ENCODE measurements at places on chromosomes 4 and X.
A peak's percentile ranks its signal among the peaks of the same experiment; 100 is the strongest.

- DNase-seq = peak; percentile 9
Observed at GRCh38 chrX:120365320-120365719, 3.4 kb downstream of the ATP1B4 start.

- DNase-seq = no peak
Observed at GRCh38 chr4:39668887-39669286, 29.0 kb upstream of the UBE2K start.

- DNase-seq = no peak
Observed at GRCh38 chrX:151977923-151978322, 3.4 kb upstream of the GABRE start.

DNA sequence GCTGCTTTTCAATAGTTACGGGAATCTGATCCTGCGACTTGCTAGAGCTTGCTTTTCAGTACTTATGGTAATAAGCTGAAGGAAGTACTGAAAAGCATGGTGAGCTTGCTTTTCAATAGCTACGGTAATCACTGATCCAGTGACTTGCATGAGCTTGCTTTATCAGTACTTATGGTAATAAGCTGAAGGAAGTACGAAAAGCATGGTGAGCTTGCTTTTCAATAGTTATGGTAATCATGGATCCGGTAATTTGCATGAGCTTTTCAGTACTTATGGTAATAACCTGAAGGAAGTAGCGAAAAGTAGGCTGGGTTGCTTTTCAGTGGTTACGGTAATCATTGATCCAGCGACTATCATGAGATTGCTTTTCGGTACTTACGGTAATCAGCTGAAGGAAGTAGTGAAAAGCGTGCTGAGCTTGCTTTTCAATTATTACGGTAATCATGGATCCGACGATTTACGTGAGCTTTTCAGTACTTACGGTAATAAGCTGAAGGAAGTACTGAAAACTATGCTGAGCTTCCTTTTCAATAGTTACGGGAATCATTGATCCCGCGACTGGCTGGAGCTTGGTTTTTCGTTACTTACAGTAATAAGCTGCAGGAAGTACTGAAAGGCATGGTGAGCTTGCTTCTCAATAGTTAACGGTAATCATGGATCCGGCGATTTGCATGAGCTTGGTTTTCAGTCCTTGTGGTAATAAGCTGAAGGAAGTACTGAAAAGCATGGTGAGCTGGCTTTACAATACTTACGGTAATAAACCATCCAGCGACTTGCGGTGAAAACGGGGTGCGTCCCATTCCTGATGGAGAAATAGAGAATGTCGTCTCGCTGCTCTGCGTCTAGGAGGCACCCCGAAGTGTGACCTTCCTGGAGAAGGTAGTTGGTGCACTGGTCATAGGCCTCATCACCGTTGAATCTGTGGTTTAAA is 6.5 kb downstream of the CRLF2 start:
- DNase-seq = peak; percentile 83

GRCh38 chr4:106063009-106063408 is 167.7 kb downstream of the NPNT start:
- no peak for DNase-seq

- no peak for DNase-seq
Observed at GRCh38 chr4:18180892-18181291, 159.3 kb upstream of the LCORL start.

DNA sequence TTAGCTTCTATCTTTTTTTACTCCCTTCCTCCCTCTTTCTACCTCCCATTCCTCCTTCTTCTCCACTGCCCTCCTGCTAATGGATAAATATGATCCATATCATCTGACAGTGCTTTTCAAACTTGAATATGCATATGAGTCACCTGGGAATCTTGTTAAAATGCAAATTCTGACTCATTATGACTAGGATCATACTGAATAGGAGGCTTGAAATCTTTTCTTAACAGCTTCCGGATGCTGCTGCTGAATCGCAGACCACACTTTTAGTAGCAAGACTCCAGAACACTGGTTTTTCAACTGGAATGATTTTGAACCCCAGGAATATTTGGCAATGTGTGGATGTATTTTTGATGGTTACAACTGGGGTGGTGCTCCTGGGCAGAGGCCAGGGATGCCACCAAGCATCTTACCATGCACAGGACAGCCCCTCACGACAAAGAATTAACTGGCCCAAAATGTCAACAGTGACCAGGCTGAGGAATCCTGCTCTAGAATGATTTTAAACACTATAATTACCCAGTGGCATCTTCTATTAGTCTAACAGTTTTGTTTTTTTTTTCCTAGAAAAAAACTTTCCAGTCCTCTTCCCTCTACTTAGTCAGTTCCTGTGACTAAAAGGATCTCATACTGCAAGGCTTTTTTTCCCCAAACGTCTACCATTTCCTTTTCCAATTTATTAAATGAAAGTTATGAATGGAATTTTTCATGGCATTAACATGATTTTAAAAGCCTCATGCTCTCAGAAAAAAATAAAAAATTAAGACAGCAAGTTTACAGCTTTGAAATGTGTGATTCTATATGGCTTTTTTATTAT is 10.6 kb upstream of the PYURF start:
- DNase-seq = no peak

DNA sequence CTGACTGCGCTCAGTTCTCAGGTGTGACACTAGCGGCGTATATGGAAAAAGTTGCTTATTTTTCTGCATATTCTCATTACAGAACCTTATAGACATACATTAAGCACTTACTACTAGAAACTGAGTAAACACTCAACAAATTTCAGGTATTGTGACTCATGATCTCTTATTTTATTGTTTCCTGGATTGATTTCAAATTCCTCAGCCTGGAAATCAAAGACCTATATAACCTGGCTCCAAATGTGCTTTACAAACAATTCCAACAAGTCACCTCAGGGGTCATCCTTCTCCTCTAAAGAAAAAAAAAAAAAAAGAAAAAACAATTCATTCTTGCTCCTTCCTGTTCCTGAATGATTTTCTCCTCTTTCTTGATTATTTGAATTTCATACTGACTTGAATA is 152.3 kb downstream of the ADAM29 start:
- DNase-seq = no peak

Measured in suppressor macrophage treated with lipopolysaccharide for 4 hours (primary cell).